ENCODE measurements at places on chromosomes 2 and 18.

DNA sequence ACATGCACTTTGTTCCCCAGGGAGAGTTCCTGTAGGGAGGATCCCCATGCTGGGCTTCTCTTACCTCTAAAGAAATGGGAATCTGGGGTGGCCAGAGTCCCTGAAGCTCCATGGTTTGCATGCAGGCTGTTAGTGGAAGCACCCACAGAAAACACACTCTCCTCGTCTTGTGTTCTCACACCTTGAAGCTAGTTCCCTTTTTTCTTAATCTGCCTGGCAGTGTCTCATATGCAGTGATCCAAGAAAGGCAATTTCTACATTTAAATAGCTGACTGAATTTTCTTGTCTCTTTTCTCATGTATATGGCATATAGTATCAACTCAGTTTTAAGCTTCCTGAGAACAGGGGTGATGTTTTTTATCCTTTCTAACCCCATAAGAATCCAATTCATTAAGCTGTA, 65.0 kb downstream of the LINC00305 start:
- no peak for DNase-seq

- no peak for DNase-seq
These were observed 39.5 kb upstream of the TACR1 start for GRCh38 chr2:75238670-75239330.

- no peak for DNase-seq
These were observed 3.0 kb downstream of the MBD5 start for GRCh38 chr2:148023861-148024260.

- DNase-seq, result no peak
These were observed 216.1 kb downstream of the ETAA1 start for GRCh38 chr2:67613227-67613626.

DNA sequence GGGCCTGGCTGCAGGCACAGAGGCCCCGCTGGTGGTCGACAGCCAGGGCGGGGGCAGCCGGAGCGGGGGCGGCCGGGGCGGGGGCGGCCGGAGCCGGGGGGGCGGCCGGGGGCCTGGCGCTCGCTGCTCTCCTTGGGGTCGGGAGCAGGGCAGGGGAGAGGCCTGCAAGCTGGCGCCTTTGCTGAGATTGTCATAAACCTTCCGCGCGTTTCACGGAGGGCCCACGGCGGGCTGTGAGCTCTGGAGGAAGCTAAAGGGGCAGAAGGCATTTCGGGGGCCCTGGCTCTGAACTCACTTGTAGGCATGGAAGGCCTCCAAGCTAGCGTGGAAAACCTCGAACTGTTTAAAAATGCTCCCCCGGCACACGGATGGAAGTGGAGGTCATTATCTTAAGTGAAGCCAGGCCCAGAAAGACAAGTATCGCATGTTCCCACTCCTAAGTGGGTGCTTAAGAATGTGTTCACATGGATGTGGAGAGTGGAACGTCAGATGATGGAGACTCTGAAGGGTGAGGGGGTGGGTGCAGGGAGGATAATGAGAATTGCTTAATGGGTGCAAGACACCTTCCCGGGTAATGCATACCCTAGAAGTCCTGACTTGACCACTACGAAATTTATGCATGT, 629 bp downstream of the PRELID3A start:
- DNase-seq, result no peak

DNA sequence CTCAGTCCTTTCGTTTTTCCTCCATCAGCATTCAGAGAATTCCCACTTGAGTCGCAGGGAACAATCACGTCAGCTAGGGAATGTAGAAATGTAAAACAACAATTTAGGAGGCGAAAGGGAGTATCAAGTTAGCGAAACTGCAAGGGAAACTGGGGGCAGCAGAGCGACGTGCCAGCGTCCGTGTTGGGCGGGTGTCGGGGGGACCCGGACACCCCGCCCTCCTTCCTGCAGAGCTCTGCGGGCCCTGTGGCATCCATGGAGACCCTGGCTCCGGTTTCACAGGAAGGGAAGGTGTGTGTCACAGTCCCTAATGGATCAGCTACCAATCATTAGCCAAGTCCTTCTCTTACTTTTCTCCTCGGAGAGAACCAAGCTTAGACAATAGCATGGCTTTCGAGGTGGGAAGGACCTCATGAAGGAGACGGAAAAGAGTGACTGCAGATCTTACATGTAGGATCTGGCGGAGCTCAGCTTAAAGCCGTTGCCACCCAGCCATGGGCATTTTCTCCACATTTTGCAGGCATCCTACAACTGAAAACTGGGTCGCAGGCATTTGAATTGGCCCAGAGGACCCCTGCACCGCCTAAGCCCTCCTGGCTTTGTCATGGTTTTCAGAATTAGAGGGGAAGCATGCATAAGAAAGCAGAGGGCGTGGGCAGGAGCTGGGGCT, 33.7 kb downstream of the SOX11 start:
- DNase-seq, result no peak

DNA sequence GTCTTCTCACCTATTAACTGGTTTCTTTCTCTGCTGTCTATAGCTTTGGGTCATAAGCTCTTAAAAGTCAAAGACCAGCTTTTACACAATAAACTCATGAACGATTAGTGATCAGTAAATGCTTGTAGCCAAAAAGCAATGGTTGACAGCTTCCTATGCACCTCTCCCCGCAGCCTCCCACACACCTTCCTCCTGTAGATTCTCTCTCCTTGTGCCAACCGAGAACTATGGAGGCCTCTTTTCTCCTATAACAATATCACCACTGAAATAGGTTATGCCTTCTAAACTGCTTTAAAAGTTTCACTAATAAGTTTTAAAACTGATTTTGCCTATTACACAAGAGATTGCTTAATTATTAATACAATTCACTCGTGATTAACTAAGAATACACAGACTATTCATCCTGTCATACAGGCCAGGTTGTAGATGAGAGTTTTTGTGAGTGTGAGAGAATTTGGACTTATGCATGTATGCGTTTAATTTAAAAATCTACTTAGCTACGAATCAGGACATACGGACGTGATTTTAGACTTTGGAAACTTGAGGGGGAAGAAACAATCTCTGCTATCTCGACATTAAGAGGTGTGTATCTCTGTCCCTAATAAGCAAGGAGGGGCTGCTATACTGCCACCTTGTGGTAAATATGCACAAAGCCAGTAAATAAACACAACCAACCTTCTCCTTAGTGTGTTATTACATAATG, 229.1 kb upstream of the RBBP8 start:
- DNase-seq, result peak; percentile 29

DNA sequence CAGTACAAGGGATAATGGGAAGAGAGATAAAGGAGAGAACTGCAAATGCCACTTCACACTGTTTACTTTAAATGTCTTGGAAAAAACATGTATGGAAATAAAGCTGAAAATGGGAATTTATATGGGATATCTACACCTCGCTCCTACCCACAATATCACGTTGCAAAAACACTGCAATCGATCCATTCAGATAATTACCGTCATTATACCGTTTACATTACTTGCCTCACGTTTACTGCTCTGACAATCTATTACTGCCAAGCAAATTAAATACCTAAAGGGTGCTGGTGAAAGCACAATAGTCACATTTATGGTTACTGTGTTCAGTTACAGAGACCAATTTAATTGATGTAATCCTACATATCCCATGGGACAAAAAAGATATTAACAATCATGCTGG, 214.7 kb upstream of the LYPD1 start:
- DNase-seq, result no peak

- DNase-seq, result no peak
These were observed 176.5 kb upstream of the SPRED2 start for GRCh38 chr2:65608916-65609315.

- no peak for DNase-seq
These were observed 68.2 kb downstream of the ZSWIM2 start for GRCh38 chr2:186780701-186781316.

- DNase-seq, result no peak
These were observed 24.4 kb downstream of the PUM2 start for GRCh38 chr2:20326163-20326780.

DNA sequence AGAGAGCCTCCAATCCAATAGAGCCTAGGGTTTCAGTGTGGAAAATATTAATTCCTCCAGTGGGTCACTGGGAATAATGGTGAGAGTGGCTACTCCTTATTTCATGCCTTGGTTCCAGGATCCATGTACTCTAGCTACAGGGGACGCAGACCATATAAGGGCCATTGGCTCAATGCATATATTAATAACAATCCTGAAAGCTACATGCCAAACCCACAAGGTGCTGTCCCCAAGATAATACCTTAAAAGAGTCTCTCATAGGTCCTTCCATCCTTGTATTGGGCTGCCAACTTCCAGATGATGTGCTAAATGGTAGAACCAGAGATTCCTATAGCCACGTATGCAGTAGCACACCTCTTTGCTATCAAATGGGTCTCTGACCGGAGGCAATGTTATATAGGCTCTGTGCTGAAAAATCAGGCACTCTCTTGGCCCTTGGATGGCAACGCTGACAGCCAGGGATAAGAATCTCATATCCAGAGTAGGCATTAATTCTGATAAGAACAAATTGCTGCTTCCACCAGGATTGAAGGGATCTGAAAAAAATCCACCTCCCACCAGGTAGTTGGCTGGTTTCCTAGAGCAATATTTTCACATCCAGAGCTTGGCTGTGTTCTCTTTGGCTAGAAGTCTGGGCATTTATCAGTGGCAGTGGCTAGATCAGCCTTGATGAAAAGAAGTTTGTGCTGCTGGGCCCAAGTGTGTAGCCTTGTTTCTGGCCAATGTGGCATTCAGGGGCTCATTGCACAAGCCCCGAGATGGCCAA, 218.1 kb upstream of the MGAT5 start:
- DNase-seq, result no peak

- no peak for DNase-seq
These were observed 10.8 kb downstream of the LAPTM4A start for GRCh38 chr2:20040489-20041172.

DNA sequence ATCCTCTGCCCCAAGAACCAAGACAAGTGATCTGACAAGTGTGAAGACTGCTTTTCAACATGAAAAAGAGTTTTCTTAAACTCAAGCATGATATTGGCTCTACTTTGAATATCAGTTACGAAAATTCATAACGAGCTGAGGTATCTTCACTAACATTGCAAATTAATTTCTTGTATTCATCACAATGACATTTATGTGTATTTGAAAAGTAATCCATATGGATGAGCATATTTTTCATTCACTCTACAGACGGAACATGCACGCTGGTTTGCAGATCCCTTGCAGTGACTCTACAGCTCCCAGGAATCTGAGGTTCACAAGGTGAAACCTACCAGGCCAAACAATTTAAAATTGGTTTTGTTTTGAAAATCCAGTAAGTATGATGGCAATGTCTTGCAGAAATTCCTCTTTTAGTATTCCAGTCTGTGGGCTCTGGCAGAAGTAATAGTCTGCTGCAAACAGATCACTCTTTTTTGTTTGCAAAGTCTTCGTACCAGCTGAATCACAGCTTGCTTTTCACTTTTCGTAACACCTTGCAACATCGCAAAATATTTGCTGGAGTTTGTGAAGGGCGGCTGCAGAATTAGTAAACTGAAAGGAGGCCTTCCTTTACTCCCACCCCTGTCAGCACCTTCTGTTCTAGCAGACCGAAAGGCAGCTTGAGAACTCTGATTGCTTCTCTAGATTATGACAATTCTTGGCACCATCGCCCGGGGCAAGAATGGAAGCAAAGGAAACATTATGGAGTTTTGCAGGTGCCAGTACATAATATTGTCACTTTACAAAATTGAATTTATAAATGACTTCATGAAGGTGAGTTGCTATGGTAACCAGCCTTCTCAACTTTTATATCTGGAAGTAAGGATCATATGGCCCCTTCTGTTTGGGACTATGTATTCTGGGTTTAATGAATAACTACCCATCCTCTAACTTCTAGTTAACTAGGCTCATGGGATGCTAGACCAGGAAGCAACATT, 168.7 kb downstream of the TMEM247 start:
- no peak for DNase-seq

GRCh38 chr2:57696016-57696415, 350.6 kb upstream of the VRK2 start:
- no peak for DNase-seq

DNA sequence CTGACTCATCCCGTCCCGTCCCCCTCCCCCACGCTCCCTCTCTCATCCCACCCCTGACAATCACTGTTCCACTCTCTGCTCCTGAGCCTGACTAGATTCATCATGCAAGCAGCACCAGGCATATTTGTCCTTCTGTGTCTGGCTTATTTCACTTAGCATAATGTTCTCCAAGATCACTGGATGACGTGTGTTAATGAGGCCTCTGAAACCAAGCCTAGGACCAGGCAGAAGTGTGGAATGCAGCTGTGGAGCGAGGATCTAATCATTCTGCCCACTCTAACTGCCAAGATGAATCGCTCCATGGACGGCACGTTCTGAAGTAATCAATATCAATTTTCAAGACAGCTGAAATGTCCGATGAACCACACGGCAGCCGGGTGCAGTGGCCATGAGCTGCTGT, 122.4 kb upstream of the ZNF236 start:
- DNase-seq, result no peak

DNA sequence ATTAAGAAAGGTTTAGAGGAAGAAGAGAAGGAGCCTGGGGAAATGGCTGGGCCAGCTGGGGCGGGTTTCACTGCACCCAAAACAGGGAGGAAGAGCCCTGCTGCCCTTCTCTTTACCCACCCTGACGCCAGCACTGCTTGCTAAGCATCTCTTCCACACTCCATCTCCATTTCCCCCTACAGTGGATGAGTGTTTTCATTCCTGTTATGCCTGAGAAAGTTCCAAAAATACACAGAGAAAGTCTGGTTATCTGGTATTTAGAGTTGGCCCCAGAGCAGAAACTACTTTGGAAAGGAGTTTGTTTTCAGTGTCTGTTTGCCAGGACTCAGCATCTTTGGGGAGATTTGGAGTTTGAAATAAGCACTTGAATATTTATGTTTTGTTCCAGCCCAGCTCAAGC, 451.0 kb downstream of the SLC4A3 start:
- DNase-seq, result no peak

GRCh38 chr2:104872866-104873688, 19.2 kb downstream of the POU3F3 start:
- peak; percentile 68 for DNase-seq

DNA sequence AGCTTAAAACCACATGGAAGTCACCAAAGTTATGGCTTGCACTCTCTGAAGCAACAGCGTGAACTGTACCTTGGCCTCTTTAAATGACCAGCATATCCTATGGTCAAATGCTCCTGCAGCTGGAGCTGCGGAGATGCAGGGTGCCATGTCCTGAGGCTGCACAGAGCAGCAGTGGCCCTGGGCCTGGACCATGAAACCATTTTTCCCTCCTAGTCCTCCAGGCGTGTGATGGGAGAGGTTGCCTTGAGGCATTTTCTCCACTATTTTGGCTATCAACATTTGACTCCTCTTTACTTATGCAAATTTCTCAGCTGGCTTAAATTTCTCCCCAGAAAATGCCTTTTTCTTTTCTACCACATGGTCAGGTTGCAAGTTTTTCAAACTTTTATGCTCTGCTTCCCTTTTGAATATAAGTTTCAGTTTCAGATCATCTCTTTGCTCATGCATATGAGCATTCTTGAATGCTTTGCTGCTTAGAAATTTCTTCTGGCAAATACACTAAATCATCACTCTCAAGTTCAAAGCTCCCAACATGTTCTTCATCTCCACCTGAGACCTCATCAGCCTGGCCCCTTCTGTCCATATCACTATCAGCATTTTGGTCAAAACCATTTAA, 82.9 kb upstream of the TMEFF2 start:
- DNase-seq, result no peak

DNA sequence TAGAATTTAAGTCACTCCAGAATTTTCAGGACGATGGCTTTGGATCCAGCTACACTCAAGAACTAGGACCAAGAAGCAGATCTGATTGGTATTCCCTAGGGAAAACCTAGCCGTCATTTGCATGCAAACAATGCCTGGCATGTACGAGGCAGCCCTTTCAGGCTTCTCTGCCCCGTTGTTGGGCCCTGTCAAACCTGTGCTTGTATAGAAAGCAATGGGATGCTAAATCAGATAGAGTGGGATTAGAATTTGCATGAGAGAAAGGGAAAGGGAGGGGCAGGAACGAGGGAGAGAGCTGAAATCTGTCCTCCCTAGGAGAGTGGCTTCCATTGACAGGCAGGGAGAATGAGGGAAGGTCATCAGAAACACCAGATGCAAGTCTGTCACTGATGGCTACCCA, 28.6 kb downstream of the ARID5A start:
- DNase-seq, result no peak
